HFF-Myc (cell line): ENCODE measurements at places on chromosomes 6 and 20.

DNA sequence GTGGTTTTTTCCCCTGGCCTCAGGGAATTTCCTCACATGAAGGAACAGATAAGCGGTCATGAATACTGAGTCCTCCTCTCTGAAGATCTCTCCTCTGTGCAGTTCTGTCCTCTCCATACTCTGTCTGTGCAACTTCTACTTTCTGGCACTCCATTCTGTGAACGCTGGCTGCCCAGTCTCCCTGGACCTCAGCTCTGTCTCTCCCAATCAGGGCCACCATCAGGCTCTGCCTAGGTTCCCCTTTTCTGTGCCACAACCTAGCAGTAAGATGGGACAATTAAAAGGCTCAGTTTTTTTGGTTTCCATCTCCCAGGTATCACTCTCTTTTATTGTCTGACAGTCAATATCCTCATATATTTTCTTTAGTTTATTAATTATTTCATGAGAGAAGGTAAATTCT lies 4.8 kb upstream of the ADGB start:
- DNase-seq, result no peak

GRCh38 chr6:28002161-28002560 lies 45.1 kb downstream of the OR2B6 start:
- no peak for DNase-seq

DNA sequence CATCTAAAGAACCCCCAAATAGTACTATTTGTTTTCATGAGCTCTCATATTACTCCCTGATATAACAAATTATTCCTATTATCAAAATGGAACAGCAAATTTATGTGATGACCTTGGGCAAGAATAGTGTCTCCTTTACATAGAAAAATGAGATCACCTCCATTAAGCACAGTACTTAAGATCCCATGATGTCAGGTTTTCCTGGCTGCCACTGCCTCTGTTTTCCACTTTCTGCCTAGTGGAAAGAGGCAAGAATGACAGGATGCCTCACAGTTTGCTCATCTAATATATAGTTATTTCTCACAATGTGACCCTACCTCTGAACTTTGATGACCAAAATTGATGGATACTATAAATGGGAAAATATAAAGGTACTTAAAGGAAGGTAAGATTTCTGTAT lies 260.1 kb upstream of the SGK1 start:
- no peak for DNase-seq

DNA sequence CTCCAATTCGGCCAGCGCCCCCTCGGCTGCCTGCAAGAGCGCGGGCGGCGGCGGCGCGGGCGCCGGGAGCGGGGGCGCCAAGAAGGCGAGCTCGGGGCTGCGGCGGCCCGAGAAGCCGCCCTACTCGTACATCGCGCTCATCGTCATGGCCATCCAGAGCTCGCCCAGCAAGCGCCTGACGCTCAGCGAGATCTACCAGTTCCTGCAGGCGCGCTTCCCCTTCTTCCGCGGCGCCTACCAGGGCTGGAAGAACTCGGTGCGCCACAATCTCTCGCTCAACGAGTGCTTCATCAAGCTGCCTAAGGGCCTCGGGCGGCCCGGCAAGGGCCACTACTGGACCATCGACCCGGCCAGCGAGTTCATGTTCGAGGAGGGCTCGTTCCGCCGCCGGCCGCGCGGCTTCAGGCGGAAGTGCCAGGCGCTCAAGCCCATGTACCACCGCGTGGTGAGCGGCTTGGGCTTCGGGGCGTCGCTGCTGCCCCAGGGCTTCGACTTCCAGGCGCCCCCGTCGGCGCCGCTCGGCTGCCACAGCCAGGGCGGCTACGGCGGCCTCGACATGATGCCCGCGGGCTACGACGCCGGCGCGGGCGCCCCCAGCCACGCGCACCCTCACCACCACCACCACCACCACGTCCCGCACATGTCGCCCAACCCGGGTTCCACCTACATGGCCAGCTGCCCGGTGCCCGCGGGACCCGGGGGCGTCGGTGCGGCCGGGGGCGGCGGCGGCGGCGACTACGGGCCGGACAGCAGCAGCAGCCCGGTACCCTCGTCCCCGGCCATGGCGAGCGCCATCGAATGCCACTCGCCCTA lies 963 bp downstream of the FOXF2 start:
- no peak for DNase-seq

DNA sequence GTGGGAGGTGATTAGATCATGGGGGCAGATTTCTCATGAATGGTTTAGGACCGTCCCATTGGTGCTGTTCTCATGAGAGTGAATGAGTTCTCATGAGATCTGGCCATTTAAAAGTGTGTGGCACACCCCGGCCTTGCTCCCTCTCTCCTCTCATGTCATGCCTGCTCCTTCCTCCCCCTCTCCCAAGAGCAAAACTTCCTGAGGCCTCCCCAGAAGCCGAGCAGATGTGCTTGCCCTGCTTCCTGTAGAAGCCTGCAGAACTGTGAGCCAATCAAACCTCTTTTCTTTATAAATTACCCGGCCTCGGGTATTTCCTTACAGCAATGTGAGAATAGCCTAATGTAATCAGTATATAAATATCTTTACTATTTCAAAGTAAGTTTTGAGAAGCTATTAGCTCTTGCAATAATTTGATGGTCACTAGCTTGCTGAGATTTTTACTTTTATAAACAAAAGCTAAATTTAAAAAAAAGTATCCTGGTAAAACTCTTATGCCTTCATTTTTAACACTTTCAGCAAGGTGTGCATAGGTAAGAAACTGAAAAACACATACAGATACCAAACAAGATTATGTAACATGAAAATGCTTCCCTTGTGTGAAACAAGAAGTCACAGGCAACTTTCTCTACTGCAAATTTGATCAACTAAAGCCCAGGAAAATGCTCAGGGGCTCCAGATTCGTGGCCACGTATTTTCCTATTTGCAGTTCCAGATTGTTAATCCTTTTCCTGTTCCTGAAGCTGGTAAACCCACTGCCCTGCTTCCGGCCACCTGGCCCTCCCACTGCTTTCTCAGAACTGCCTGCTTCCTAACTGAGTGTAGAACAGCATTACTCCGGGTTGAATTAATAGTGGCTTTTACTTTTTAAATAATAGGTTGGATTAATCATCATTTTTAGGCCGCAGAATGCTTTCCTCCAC lies 395.1 kb upstream of the CNR1 start:
- peak; percentile 5 for DNase-seq

DNA sequence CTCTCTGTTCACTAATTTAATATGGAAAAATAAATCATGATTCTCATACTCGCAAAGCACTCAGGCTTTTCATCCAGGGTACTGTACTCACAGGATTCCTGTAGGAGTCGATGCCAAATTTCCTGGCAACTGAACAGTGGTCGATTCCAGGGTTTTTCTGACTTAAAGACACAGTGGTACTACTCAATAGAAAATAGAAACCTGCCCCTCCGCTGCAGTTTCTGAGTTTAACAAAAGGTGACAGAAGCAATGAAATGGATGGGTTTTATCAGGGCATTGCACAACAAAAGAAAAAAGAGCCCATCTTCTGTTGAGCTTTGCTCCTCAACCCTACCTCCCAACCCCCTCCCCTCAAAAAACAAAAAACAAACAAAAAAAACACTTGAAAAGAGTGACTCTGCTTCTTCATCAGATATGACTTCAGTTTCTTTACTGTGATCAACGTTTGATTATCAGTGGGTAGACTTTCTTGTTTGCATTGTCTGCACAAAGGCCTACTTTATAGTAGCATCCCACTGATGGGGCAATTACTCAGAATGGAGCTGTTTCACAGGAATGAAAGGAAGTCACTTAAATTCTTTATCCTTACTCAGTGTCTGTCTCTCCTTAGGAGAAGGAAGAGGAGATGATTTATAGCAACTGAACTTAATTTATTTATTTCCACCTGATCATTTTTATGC lies 96.2 kb upstream of the FOXO3 start:
- DNase-seq, result no peak

DNA sequence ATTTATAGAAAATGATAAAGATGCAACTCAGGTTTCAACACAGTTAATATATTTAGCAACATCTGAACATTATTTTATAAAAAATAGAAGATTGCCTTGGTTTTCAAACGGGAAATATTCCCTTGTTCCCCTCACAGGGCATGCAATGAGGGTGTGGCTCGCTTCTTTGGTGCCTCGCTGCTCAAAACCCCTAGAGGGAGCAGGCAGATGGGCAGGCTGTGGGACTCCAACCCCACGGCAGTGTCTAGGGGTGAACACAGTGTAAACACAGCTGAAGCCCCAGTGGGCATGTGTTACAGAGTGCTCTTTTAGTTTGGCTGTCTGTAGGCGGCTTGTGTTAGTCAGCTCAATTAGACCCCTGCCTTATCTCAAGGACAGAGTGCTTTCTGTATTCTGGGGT lies 560.8 kb upstream of the IMPG1 start:
- no peak for DNase-seq

DNA sequence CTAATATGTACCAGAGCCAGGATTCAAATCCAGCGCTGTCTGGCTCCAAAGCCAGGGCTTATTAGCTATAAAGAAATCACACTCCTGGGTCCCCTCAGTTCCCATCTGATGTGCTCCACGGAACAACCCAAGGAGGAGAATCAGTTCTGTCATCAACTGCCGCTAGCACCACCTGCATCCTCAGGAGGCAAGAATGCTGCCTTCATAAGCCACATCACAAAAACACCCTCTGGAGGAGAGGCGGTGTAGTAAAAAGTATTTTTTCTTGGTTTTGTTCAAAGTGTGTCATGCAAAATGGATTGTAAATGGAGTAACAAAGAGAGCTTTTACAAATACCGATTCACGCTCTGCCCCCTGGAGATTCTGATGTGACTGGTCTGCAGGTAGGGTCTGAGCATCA lies 57.1 kb downstream of the TNFRSF21 start:
- no peak for DNase-seq

- no peak for DNase-seq
Observed at GRCh38 chr6:35397806-35398418, 54.2 kb upstream of the FANCE start.

DNA sequence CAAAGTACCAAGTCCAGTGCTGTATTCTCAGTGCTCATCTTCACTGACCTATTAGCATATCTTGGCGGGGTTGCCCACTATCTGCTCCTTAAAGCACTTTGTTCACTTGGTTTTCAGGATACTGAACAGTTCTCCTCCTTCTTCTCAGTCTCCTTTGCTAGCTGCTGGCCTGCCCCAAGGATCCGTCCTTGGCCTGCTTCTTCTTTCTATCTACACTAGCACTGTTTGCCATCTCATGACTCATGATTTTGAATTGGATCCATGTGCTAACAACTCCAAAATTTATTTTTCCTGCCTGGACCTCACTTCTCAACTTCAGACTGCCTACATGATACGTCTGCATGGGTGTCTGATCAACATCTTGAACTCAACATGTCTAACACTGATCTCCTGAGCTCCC lies 15.5 kb downstream of the TPD52L1 start:
- no peak for DNase-seq

DNA sequence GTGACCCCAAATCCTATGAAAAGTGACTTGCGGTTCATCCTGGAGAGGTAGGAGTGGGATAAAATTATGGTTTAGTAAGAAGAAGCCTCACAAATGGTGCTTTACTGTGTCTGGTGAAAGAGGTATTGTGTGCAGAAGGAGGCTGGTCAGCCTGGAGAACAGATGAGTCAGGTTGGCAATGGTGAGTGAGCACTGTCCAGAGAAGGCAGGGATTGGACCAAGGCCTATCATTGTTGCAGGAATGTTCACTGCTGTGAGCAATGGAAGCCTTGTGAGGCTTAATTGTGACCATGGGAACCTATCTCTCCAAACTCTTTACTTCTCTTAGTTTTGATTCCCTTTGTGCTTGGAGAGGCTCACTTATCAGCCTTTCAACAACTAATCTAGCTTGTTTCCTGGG lies 89.0 kb upstream of the KCNK16 start:
- DNase-seq, result no peak

DNA sequence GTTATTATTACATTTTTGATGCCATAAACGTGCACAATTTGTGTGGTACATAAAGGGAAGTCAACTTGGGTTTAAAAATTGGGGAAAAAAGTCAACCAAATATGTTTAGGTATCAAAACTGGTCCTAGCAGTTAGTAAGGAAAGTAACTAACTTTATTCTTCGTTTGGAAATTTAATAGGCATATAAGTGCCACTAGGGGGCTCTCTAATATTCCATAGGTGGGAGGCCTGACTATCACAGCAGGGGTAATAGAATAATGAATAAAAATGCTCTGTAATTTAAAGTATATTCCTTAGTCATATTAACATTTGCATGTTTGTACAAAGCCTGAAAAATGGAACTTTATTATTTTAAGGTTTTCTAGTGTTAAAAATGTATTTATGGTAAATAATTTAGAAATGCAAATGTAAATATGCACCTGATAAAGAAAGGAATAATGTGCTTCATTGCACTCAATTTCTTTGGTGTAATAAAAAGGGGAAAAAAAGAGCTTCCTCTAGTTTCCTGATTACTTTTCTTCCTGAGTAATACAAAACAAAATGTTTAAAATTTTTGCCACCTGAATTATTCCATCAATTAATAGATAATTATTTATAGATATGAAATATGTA lies 125.7 kb upstream of the HDAC2 start:
- no peak for DNase-seq

- no peak for DNase-seq
Observed at GRCh38 chr6:81842254-81842653, 89.8 kb upstream of the TENT5A start.

DNA sequence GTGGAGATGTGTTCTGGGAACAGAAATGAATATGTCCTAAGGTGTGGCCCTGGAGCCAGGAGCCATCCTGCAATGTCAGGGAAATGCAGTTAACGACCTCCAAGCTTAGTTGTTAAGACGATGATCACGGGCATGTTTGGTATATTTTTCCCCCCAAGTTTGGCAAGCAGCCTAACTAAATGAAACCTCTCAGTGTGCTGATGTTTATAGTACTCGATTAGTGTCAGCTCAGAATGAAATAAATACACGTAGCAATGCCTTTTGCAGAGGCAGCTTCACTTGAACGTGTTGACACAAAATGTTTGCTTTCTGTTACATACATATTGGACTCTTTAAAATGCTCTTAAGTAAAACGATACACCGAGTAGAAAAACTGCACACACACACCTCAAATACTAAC lies 76.2 kb upstream of the OLIG3 start:
- DNase-seq, result no peak

GRCh38 chr20:32896521-32897280 lies 38.0 kb downstream of the EFCAB8 start:
- no peak for DNase-seq

- no peak for DNase-seq
Observed at GRCh38 chr6:102229271-102229670, 835.8 kb downstream of the GRIK2 start.

GRCh38 chr6:46865221-46865620 lies 56.5 kb downstream of the ADGRF5 start:
- no peak for DNase-seq

GRCh38 chr20:58691773-58692578 lies 624 bp upstream of the NPEPL1 start:
- no peak for DNase-seq

- no peak for DNase-seq
Observed at GRCh38 chr6:39074486-39074885, 25.9 kb downstream of the GLP1R start.

- no peak for DNase-seq
Observed at GRCh38 chr6:147507162-147508041, 1.1 kb upstream of the SAMD5 start.

DNA sequence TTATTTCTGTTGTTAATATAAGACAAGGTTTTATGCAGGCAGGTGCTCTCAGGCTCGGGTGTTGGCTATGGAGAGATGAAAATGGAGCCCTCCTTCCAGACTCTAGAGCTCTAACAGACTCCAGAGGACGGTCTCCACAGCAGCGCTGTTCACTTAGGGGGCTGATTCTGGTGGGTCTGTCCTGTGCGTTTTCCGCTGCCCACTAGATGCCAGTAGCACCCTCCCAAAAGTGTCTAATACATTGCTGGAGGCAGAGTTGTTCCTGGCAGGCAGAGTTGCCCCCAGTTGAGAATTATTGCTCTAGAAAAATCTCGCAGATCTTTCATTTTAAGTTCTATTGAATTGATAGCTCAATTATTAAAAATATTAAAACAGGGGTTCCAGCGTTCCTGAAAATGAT lies 109.9 kb downstream of the MAP3K4 start:
- DNase-seq, result no peak
